ENCODE measurements at places on chromosomes 12 and 14.

DNA sequence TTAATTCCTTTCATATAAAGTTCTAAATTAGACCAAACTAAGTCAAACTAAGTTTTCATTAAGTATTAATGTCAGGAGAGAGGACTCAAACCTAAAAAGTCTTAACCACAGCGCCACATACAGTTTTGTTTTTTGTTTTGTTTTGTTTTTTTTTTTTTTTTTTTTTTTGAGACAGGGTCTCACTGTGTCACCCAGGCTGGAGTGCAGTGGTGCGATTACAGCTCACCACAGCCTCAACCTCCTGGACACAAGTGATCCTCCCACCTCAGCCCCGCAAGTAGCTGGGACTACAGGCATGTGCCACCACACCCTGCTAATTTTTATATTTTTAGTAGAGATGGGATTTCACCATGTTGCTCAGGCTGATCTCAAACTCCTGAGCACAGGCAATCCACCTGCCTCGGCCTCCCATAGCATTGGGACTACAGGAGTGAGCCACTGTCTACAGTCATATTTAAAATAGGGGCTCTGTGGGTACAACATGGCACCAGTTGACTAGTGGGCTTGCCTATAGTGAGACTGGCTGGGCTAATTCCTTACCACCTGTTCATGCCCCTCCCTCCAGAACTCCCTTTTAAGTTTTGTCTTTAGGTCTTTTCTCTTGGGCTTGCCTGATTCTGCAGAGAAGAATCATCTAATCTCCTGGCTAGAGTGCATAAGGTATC, 110.2 kb downstream of the PPP2R5E start:
- DNase-seq = no peak

DNA sequence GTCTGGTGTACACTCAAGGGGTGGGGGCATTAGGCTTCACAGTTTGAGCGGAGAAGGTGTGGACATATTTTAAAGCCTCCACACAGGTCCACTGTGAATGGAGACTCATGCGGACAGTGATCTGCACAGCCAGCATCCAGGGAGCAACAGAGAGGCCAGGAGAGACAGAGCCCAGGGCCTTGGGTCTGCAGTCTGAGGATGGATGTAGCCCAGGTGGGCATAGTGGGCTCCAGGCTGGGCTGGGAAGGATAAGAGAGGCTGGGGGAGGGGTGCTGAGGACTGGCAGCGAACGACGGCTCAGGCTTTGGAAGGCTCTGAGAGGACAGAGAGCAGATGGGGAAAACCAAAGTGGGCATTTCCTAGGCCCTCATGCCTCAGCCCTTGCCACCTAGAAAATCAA, 128.8 kb downstream of the PAPOLA start:
- no peak for DNase-seq

- DNase-seq = peak; percentile 41
Measured at GRCh38 chr12:57342207-57342691, 88.6 kb downstream of the R3HDM2 start.

- no peak for DNase-seq
Measured at GRCh38 chr14:47674543-47675465, 601 bp downstream of the MDGA2 start.

DNA sequence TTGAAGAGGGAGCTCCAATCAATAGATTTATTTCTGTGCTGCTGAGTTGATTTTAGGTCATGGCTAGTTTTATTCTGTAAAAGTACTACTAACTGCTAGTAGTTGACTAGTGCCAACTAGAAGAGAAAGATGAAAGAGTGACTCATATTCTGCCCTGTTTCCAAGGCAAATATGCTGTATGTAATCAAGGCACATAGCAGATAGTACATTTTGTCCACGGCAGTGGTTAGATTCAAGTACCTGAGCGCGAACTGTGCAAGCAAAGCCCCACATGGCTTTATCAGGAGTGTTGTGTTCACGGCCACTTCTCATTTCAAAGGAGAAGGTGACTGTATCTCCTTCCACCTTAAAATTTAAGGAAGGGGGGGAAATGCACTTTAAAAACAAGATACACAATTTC, 126.8 kb downstream of the TRAFD1 start:
- DNase-seq = peak; percentile 31

GRCh38 chr12:5059358-5059757, 15.7 kb downstream of the KCNA5 start:
- no peak for DNase-seq

Data from skeletal muscle cell (primary cell).